Osteocyte (in vitro differentiated cells): ENCODE measurements at places on chromosomes 4 and X.

DNA sequence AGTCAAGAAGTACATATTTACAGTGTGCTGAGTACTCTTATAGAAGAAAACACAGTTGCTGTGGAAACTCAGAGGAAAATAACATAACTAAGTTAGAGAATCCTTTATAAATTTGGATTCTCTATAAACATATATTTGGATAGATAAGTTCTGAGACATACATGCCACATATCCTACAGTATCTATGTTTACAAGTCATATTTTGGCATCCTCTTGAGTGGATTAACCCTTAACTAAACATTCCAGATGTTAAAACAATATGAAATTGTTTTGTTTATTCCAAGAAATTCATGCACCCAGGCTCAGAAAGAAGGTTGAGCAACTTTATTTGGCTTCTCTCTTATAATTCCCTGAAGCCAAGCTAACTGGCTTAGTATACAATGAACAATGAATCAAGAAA is 267.2 kb downstream of the TEX13A start:
- DNase-seq, result no peak

DNA sequence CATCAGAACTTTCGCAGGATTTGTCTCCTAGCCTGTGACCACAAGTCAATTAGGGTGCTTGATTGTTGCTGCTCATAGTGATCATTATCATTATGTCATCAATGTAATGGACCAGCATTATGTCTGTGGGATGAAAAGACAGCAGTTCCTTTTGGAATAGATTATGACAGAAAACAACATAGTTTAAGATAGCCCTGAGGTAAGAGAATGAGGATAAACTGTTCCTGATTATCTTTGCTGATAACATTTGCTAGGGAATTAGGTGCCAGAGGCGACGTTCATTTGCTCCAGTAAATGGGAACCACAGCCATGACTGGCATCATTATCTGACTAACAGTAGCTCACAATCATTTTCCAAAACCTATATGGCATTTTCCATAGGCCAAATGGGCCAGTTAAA is 12.7 kb upstream of the THOC2 start:
- peak; percentile 5 for DNase-seq

DNA sequence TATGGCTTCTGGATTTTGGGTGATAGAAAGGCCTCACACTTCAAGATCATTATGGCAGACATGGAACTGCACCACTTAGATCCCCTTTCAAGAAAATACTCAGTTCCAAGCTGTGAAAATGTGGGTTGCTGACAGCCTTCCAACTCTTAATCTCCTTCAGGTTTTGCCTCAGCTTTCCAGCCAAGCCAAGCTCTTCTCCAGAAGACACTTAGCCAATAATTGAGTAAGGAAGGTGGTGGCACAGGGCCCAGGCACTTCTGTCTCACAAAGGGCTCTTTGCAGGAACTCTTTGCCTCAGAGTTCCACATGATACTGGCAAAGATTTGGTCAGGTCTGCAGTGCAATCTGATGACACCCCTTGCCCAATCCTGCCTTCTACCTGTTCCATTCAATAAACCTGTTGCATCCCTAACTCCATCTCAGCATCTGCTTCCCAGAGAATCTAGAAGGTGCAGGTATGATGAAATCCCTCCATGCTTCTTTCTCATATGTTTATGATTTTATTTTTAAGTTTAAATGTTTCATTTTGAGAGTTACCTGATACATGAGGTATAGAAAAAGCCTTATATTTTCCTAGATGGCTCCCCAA is 30.6 kb downstream of the ANXA5 start:
- DNase-seq, result no peak

- DNase-seq, result no peak
Measured at GRCh38 chrX:79080141-79080540, 64.3 kb upstream of the GPR174 start.

DNA sequence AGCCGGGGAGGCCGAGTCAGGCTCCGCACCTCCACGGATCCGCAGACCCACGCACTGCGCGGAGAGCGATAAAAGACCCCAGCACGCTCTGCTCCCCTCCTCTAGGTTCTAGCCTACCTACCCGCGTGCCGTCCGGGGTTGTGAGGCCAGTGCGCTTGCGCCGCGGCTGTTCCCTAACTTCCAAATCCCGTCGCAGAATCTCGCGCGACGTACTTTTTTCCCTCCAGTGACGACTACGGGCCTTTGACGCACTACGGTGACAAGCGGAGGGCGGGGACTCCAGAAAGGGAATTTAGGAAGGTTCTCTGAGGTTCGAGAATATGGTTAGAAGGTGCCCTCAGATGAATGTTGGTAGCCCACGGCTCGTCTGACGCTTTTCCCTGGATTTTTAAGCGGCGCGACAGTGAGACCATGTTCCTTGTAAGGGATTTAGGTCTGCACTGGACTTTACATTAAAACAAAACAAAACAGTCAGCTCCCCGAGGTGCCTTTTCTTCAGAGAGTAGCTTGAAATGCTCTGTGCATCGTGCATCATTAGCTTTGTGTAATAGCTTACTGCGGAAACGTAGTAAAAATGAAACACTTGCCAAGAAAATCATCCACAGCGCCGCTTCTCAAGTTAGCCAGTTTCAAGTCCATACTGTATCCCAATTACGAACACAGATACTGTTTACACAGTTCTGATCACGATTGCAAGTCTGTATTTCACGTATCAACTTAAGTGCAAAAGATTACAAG is at the start of gene NKRF:
TSS of gene NKRF (minus strand) at position 145 of the 738 bp plus-strand sequence.
- peak; percentile 94 for DNase-seq

- no peak for DNase-seq
Measured at GRCh38 chr4:46653842-46654241, 255.2 kb downstream of the COX7B2 start.

- DNase-seq, result no peak
Measured at GRCh38 chr4:19093951-19094350, 1072.4 kb upstream of the LCORL start.

DNA sequence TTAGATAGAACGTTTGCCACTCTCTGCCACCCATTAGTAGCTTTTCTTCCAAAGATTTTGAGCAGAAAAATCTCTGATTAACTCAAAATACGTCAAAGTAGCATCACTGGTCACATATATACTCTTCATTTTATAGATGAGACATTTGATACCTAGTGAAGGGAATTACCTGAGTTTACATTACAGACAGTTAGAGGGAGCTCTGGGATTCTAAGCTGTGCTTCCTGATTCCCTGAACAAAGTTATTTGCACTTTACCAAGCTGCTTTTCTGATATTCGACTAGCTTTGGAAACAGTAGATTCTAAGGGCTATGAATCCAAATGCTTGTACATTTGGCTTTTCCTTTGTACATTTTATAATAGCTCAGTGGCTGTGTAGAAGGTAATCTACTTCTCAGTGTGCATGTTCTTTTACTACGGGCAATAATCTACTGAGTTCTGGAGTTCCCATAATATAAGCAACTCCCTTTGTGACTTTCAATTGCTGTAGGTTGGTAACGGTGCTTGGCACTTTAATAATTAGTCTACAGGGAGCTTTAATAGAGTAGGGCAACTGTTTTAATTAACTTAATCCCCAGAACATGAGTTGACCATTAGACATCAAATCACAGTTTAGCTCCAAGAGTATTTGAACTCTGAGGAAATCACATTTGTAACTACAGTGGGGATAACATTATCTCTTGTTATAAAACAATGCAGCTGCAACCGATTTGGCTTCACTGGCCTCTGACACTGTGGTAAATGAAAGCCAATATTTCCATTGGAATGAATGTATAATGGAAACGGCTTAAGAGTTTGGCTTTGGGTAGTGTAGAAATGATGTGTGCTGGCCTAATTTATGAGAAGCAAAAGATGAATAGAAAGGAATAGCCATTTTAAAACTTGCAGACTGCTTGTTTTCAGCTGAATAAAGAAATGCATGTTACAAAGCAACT is 1602.4 kb downstream of the STIM2 start:
- DNase-seq, result no peak

- no peak for DNase-seq
Measured at GRCh38 chrX:139093201-139093600, 381.7 kb upstream of the FGF13 start.

- no peak for DNase-seq
Measured at GRCh38 chrX:124217304-124218251, 114.9 kb upstream of the TEX13D start.

DNA sequence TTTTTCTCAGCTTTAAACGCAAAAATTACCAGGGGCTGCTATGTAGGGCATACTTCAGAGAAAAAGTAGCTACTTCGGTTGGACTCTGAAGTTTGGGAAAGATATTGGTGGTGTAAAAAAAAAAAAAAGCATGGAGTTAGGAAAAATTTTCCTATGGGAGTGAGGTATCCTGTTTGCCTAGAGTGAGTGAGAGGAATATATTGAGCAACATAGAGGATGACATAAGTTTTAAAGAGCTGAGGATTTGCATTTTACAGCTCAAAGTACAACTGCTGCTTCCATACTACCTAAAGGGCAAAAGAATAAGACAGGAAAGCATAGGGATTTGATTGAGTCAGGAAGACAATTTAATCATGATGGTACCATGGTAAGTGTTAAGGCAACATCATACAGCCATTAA is 7.3 kb downstream of the GPRASP1 start:
- DNase-seq, result no peak

- DNase-seq, result no peak
Measured at GRCh38 chrX:89053223-89053622, 306.2 kb downstream of the CPXCR1 start.

- no peak for DNase-seq
Measured at GRCh38 chrX:12843061-12843667, 23.7 kb upstream of the TLR7 start.

- DNase-seq, result no peak
Measured at GRCh38 chr4:53608242-53608641, 17.0 kb upstream of the LNX1 start.

GRCh38 chrX:16089086-16089485 is 34.3 kb upstream of the GRPR start:
- DNase-seq, result no peak

- DNase-seq, result no peak
Measured at GRCh38 chrX:39309721-39310152, 508.5 kb downstream of the MID1IP1 start.

- DNase-seq, result no peak
Measured at GRCh38 chr4:175953960-175954521, 111.6 kb upstream of the WDR17 start.

- no peak for DNase-seq
Measured at GRCh38 chrX:10087391-10087790, 69.4 kb upstream of the CLCN4 start.

GRCh38 chr4:128455480-128455879 is 167.9 kb upstream of the PGRMC2 start:
- DNase-seq, result no peak

GRCh38 chrX:17046478-17047097 is 100.1 kb downstream of the REPS2 start:
- DNase-seq, result no peak

DNA sequence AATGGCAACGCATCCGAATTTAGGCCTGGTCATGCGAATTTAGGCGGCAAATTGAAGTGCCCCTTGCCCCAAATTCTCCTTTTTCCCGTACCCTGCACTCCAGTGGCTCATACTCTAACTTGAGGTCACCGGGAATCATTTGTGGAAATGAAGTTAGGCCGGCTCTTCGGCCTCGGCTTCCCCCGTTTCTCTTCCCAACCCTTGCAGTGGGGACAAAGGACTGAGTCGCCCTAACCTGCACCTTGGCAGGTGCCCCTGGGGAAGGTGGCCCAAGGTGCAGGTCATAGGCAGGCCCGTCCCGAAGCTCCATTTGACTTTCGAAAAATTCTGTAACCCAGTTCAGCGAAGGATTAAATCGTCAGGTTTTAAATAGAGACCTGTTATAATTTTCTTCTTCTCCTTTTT is 811 bp downstream of the SRD5A3 start:
- DNase-seq, result peak; percentile 70

DNA sequence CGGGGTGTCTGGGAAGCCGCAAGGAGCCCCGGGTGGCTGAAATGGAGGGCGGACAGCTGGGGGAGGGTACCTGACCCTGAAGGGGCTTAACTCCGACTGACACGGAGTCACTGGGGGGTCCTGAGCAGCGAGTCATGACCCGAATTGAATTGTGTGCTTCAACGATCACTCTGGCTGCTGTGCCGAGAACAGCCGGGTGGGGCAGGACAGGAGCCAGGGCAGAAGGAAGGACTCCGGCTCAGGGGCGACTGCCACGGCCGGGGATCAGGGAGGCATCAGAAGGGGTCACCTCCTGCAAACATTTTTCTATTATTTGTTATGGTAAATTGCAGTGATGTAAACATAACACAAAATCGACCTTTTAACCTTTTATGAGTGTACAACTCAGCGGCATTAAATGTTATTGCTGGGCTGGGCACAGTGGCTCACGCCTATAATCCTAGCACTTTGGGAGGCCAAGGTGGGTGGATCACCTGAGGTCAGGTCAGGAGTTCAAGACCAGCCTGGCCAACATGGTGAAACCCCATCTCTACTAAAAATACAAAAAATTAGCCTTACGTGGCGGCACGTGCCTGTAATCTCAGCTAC is 21.6 kb downstream of the ZFYVE28 start:
- DNase-seq, result no peak

GRCh38 chr4:124435274-124435950 is 277.1 kb downstream of the ANKRD50 start:
- DNase-seq, result no peak

DNA sequence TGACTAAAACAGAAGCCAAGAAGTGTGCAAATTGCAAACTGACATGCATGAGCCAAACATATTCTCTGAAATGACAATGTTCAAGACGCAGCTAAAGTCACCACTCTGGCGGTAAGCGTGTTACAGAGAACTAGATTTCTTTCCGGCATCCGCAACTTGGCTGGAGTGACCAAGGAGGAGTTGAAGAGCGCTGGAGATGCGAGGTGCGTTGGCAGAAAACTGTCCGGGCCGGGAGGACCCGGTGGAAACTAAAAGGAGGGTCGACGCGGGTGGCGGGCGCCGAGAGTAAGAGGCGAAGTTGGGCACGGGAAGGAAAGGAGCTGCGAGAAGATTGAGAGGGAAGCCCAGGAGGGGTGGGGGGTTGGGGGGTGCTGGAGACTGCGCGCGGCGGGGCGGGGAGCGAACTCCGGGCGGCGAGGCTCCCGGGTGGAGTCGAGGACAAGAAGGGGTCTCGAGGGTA is 807 bp downstream of the SEL1L3 start:
- no peak for DNase-seq

DNA sequence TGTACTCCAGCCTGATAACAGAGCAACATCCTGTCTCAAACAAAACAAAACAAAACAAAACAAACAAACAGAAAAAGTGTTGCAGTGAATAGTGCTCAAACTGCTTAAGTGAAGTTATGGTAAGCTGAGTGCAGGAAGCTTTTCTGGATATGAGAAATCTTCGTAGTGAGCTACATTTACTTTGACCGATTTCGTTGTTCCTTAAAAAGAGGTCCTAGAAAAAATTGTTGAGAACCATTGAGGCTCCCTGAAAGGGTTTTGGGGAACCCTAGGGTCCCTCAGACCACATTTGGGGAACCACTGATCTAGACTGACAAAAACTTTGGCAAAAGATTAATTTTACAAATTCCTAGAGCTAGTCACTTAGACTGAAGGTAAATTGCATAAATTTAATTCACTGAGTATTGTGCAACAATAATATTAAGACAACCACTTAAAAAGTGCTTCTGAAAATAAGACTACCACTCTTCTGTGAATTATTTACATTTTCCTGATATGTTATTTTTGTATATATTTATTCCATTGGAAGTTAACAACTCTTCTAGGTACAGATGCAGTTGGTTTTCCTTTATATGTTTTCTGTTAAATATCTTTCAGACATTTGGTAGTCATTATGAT is 149.6 kb downstream of the FHIP1A start:
- DNase-seq, result no peak
